Lung (tissue), 17 donors: ENCODE measurements at places on chromosomes 3 and 15. TPM values are rescaled to one million over a fixed set of nuclear protein-coding genes. Genes with fewer than 3 reads are reported as not detected.

DNA sequence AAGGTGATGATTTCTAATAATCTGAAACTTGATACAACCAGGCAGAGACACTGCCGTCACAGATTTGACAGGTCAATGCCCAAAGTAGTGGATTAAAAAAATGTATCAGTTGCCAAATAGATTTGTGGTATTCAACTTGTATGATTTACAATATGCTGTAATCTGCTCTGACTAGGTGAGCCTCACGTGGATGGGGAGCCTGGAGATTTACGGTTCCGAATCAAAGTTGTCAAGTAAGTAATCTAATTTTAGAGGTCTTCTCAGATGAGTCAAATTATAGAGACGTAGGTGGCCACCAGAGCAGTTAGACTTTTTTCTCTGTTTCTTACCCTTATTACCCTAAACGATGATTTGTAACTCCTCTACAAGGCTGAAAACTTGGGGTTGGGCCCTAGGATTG is 12.0 kb downstream of the DNAJB11 start:
- no peaks in the 10 kb centered on the region for H3K27me3 ChIP-seq
- no peak for DNase-seq
- no peak overlapping the region for H3K4me3 ChIP-seq
- no peak overlapping the region for H3K27ac ChIP-seq
- H3K4me1 ChIP-seq, result no peaks in the 10 kb centered on the region

- H3K4me3 ChIP-seq, result no peak overlapping the region
- no peaks in the 10 kb centered on the region for H3K27me3 ChIP-seq
- H3K36me3 ChIP-seq, result no peaks in the 10 kb centered on the region
- no peak for DNase-seq
- no peaks in the 10 kb centered on the region for H3K4me1 ChIP-seq
- no peak overlapping the region for H3K27ac ChIP-seq
Observed at GRCh38 chr3:12308517-12308916, 19.6 kb downstream of the PPARG start.

- no peak overlapping the region for H3K27ac ChIP-seq
- H3K27me3 ChIP-seq, result no peaks in the 10 kb centered on the region
- no peak overlapping the region for H3K4me3 ChIP-seq
- H3K36me3 ChIP-seq, result no peaks in the 10 kb centered on the region
- no peak for DNase-seq
- H3K4me1 ChIP-seq, result no peaks in the 10 kb centered on the region
Observed at GRCh38 chr3:166243511-166243910, 406.3 kb upstream of the BCHE start.

DNA sequence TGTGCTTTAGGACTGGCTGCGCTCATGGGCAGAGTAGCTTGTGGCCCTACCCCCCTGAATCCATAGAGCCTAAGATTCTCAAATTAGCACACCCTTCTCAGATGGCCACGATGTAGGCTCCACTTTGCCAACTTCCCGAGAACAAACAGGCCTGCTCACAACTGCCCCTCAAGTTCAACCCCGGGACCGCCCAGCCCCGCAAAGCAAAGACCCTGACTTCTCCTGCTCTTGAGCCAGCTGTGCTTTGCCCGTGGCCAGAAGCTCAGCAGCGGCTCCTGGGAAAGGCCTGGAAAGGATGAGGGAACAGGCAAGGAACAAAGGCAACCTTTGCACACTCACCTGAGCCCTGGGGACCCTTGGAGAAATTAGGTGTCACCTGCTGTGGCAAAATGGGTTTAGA is 32.0 kb downstream of the CYP11A1 start:
- H3K36me3 ChIP-seq, result no peaks in the 10 kb centered on the region
- no peaks in the 10 kb centered on the region for H3K27me3 ChIP-seq
- DNase-seq, result no peak
- no peak overlapping the region for H3K4me3 ChIP-seq
- no peak overlapping the region for H3K27ac ChIP-seq
- peaks cover 4% of the 10 kb centered on the region for H3K4me1 ChIP-seq

- no peaks in the 10 kb centered on the region for H3K27me3 ChIP-seq
- H3K4me1 ChIP-seq, result peaks cover 16% of the 10 kb centered on the region
- DNase-seq, result peak; percentile 48
- H3K36me3 ChIP-seq, result no peaks in the 10 kb centered on the region
Observed at GRCh38 chr3:29695643-29696198, 414.9 kb downstream of the RBMS3 start.

The TMC3 gene
- total RNA-seq, result not detected
